Stimulated activated naive B cell treated with anti-CD40 and anti-IgM and Interleukin-4, amounts not matched to agents 10 μg/mL and 1 μg/mL and 100 μg/mL, for 72 hours (primary cell): ENCODE measurements at places on chromosomes 13 and 19.

DNA sequence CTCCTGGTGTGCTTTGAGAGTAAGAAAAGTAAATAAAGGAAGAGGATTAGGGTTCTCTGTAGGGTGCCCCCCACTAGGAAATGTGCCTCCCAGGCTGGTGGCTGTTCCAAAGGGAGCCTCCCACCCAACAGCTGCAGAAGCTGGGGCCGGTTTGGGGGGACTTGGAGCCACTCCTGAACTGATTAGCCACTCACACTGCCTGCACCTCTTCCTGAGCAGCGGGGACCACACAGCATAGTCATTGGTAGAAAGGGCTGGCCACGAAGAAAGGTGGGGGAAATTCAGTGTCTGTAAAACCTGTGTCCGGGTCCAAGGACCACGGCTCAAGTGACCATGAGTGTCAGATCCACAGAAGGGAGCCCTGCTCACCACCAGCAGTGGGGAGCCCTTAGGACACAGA is 55.6 kb downstream of the SPACA7 start:
- H3K27me3 ChIP-seq = peaks cover 7% of the 10 kb centered on the region
- no peak overlapping the region for H3K4me3 ChIP-seq
- H3K27ac ChIP-seq = no peak overlapping the region
- H3K36me3 ChIP-seq = no peaks in the 10 kb centered on the region

DNA sequence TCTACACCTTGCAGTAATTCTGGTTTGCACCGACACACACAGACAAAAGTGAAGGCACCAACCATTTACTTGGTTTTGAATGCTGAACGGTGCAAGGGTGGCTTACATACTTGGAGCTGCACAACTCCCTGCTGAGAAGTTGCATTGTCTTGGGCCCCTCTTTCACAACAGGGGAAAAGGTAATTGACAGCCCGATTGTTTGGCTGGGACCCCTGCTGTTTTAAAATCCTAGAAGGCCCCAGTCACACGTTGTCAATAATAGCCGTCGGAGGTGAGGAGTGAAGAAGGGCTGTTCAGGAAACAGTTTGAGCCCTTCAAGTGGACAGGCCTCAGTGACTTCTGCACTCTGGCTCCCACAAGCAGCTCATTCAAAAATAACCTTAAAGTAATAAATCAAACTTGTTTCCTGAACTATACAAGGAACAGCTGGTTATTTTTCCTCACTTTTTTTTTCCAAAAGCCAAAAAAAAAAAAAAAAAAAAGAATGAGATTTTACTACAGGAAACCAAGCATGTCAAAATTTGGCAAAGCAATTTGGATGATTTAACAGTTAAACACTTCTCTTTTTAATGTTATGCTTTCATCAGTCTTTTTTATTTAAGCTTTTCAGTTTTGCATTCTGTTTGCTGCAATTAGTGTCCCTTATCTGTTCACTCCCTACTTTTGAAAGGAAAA is 19.0 kb upstream of the SPRY2 start:
- H3K36me3 ChIP-seq = no peaks in the 10 kb centered on the region
- peaks cover 5% of the 10 kb centered on the region for H3K27me3 ChIP-seq
- H3K27ac ChIP-seq = no peak overlapping the region
- H3K4me1 ChIP-seq = no peaks in the 10 kb centered on the region
- no peak for DNase-seq

DNA sequence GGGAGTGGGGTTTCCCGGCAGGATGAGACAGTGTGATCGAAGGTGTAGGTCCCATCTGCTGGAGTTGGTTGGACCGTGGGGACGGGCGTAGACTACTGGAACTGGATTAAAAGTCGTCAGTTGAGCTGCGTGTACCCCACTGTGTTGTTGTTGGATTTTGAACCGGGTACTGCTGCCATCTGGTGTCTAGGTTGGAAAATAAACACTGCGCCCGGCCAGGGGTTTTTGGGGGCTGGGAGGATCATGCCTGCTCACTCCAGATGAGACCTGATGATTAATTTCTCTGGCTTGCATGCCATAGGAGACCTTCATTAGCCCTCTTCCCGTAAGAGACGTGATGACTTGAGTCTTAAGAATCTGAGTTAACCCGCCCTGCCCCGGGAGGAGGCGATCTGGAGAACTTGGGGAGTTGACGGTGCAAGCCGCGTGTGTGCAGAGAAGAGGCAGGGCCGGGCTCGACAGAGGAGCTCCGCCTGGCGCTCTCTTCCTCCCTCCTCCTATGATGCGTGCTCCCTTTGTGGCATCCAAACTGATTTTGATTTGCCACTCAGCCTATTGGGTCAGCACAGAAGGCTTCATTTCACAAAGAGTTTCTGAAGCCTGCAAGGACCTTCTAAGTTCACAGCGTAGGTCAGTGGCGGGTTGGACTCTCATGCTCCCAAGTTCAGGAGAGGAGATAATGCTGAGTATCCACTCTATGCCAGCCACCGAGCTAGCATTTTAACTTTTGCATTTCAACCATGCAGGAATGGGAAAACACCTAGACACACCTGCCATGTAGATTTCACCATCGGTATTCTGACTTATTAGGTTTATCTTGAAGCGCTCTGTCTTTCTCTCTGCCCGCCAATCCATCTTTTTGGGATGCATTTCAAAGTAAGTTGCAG is 2.7 kb downstream of the UHRF1 start:
- H3K4me1 ChIP-seq = peaks cover 74% of the 10 kb centered on the region
- no peaks in the 10 kb centered on the region for H3K27me3 ChIP-seq
- H3K4me3 ChIP-seq = peak overlapping the region; percentile 83
- peak overlapping the region; percentile 60 for H3K27ac ChIP-seq
- H3K36me3 ChIP-seq = peaks cover 29% of the 10 kb centered on the region

DNA sequence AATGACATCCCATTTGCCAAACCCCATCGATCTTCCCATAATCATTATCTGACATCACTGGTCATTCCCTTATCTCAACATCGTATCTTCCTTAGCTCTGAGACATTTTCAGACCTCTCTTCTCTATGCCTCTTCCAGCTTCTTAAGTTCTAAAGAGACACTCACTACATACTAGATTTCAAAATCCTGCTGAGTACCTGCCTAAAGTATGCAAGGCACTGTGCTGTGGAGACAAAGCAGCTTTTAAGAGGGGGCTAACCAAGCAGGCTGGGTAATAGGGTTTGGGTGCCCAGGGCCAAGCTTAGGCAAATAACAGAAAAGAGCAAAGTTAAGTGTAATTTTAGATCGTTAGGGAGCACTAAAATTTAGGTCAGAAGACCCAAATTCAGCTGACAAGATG is 3.4 kb upstream of the POMP start:
- DNase-seq = no peak
- H3K36me3 ChIP-seq = peaks cover 19% of the 10 kb centered on the region
- H3K4me3 ChIP-seq = no peak overlapping the region
- peaks cover 38% of the 10 kb centered on the region for H3K4me1 ChIP-seq
- H3K27me3 ChIP-seq = no peaks in the 10 kb centered on the region

GRCh38 chr13:60020288-60020687 is 143.4 kb downstream of the DIAPH3 start:
- no peak overlapping the region for H3K4me3 ChIP-seq
- no peaks in the 10 kb centered on the region for H3K27me3 ChIP-seq
- peaks cover 3% of the 10 kb centered on the region for H3K36me3 ChIP-seq
- no peak for DNase-seq

DNA sequence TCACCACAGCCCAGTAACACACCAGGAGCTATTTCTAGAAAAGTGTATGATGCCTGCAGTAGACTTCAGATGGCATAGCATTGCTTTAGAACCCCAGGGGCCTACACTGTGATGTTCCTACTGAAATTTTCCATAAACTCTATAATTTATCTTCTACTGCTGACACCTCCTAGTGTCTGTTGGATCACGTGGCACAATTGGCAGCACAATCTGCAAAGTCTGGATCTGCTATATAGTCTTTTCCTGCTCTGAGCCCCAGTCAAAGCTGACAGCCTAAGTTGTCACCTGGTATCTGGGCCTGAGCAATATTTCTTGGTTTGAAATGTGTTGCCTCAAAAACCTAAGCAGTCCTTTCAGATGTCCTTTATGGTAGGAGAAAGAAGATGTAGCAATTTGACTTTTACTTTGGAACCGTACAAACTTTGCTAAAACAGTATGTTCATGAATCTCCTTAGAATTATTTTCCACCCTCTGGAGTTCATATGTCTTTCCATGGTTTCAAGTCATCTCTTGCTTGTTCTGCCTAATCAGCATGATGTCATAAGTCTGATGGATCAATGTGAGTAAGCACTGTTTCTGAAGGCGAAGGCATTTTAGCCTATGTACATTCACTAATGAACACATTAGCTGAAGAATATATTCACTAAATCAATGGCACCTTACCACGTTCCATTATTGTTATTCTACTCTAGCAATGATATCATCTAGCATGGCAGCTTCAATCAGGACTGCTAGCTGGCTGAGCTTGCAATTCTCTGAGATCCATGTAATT is 536.5 kb upstream of the NBEA start:
- no peaks in the 10 kb centered on the region for H3K27me3 ChIP-seq
- no peaks in the 10 kb centered on the region for H3K4me1 ChIP-seq

GRCh38 chr13:110331362-110331761 is 24.3 kb downstream of the COL4A2 start:
- no peaks in the 10 kb centered on the region for H3K4me1 ChIP-seq
- H3K36me3 ChIP-seq = no peaks in the 10 kb centered on the region
- H3K27ac ChIP-seq = no peak overlapping the region
